Muscle of arm (tissue), 14 donors: ENCODE measurements at places on chromosomes 4 and X.

GRCh38 chr4:121765368-121765705, 373 bp upstream of the SMIM43 start:
- no peak for DNase-seq

DNA sequence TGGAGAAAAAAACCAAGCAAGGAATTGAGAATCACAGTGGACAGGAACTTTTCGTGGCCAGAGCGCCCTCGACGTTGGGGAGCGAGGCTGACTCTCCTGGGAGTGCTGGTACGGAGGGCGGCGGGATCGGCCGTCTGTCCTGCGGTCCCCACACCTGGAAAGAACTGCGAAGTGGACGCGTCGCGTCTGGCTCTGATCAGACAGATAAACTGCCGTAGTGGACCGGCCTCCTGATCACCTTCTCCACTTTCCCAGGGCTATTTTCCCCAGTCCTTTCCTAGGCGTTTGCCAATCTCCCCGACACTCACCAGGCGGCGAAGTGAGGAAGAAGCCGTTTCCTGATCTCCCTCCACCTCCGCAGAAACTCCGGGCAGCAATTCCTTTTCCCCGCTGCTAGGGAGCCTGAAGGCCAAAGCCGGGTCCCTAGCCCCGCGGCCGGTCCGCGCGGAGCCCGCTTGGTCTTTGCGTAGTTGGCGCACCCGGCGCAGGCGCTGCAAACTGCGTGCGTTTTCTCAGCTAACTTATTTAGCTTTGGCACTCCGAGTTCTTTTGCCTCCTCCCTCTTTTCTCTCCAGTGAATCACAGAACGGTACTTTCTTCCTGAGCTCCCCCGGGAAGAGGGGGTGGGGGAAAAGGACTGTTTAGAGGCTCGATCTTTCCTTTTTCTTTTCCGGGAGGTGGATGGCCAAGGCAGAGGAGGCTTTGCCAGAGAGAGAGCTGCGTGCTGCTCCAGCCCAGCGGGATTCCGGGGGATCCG, at the start of gene ARSJ:
Gene ARSJ, minus strand, starts transcription at position 500 of the 757 bp plus-strand sequence. CDS start 813 bp downstream, outside the sequence.
- DNase-seq: peak; percentile 78

- DNase-seq: no peak
Measured at GRCh38 chrX:129731228-129731627, 7.6 kb upstream of the XPNPEP2 start.

- no peak for DNase-seq
Measured at GRCh38 chr4:39524161-39524957, 2.9 kb downstream of the UGDH start.

DNA sequence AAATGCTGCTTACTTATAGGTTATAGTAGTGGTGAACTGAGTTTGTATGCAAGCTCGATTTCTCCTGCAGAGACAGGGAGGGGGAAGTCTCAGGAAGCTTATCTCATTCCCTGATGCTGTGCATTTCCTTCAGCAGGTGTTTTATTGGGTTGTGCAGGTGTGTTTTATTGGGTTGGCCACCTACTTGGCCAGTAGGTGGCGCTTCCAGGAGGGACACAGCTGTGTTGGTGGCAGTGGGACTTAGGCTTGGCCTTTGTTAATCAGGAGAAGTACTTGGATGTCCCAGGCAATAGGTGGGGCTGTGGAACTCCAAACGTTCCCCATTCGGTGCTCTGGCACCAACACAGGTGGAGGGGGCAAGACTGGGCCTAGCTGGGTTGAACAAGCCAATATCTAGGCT, 196.0 kb upstream of the DCAF8L1 start:
- no peak for DNase-seq

DNA sequence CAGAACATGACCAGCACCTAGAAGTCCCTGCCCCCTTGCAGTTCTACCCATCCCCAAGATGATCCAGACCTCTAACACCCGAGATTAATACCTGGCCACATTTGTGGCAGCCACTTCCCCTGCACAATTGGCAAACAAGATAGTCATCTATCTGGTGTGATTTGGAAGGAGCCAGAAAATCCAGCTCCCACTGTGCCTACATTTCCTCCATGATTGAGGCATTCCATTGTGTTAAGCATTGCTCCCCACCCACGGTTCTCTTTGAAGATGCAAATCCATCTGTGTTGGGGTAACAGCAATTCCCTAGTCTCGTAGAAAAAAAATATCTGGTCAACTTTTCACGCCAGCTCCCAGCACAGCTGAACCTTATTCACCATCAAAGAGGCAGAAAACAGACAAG, 405.0 kb downstream of the BCOR start:
- no peak for DNase-seq

DNA sequence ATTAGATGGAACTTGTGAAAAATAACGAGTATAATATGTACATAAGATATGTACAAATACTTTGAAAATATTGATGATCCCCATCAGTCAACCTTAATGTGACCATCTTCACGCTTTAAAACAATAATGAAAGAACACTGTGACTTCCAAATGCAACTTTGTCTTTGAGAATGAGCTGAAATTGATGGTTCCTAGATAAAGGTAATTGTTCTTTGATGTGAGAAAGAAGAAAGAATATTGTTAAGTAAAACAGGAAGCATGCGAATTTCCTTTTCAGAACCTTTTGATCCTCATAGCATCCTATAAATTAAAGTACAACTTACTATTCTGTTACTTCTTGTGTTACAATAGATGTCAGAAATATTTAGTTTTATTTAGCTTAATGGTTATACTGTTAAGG, 22.2 kb downstream of the IL2 start:
- no peak for DNase-seq

DNA sequence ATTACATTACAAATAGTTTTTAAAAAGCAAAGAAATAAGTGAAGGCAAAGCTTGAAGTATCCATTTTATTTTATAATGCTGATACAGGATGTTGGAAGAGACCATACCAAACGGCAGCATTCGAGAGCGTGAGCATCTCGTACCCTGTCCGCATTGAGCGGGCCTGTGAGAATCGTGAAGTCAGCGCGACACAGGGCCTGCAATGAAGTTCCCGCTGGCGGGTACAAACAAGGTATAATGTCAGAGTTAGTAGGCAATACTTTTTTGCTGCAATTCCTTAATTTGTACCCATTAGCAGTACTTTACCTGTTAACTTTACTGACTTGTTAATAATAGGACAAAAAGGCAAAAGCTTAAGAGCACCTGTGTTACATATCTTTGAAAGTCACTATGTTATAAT, 19.0 kb downstream of the HNRNPD start:
- no peak for DNase-seq

DNA sequence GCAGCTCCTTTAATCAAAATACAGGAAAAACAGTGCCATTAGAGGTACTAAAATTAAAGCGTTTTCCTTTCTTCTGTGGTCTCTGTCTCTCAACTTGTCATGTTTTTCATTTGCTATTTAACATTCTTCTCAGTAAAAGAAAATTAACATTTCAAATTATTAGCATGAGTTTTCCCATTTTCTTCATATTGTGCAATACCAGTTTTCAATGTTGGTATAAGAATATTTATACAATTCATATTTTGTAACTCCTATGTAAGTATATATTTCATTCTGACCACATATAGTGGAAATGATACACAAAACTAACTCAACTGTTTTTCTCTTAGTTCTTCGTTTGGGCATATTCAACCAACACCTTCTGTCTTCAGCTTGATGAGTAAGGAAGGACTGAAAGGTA, 308.3 kb downstream of the HS3ST1 start:
- no peak for DNase-seq
